Adrenal gland (tissue), 19 donors: ENCODE measurements at places on chromosomes 1 and 21. TPM values are rescaled to one million over a fixed set of nuclear protein-coding genes. Genes with fewer than 3 reads are reported as not detected.

Gene SPRR2A
- not detected for total RNA-seq

Gene ALX3
- total RNA-seq: not detected

Gene GNG4
- total RNA-seq: not detected

Gene DIRAS3
- 20.8 TPM for total RNA-seq

Gene LRIG2
- 12.6 TPM for total RNA-seq

Gene FAM167B
- total RNA-seq: 34.5 TPM

Gene CTTNBP2NL
- 21.3 TPM for total RNA-seq

Gene SYT14
- total RNA-seq: 7.2 TPM

Gene OR2L13
- not detected for total RNA-seq

Gene KCNN3
- 2.3 TPM for total RNA-seq
